ENCODE measurements at places on chromosomes 3 and 15.

DNA sequence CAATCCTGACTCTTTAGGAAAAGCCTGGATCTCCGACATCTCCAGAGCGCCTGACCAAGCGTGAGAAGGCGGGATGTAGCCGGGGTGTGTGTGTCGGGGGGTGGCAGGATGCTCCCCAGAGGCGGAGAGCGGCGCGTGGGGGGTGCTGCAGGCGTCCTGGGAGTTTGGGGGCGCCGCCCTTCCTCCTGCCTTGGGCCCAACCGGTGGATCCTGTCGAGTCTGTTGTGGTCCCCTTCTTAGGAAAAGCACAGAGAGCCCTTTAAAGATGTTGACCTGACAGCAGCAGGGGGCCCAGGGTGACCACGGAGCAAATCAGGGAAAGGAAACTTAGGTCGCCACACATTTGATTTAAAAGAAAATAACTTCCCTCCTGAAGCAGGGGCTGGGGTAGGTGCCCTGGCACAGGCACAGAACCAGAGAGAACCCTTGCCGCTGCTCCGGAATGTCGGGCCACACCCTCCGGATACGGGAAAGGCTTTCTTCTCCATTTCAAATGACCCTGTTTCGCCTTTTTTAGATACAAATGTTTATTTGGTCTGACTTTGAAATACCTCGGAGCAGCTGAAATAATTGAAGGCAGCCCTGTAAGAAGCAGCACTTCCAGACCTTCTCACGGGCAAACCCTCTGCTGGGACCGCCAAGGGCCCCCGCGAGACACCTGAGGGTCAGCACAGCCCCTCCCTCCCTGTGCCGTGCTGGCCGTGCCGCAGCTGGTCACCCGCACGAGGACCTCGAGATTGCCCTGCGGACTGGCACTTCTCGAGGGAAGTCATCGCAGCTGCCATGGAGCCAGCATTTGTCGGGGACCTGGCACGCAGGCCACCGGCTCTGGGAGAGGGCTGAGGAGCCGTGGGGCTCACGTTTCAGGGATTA, 102.9 kb upstream of the KLF13 start:
- no peak for DNase-seq

DNA sequence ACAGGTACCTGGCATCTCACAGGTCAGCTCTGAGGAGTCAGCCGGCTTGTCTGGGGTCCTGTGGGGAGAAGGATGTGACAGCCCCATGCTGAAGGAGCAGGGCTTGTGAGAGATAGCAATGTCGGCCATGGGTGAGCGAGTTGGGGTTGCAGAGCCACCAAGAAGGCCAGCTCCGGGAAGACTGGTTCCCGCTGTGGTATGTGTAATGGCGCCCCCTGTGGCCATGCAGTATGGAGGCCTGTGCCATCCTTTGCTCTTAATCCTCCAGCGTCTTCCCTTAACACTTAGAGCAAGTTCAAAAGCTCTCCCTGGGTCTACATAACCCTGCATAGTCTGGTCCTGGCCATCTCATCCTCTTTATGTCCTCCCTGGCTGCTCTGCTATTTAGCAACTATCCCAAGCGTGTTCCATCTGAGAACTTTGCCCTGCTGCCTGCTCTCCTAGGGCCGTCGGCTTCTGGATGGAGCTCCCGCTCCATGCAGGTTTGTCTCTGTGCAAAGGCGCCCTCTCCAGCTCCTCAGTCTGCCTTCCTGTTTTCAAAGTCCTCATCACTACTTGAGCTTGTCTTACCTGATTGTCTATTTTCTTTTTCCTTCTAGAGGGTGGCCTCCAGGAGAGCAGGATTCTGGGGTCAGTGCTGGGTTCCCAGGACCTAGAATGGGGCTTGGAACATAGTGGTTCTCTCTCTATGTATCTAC, 40.8 kb upstream of the IQCF6 start:
- DNase-seq, result no peak

GRCh38 chr15:43104426-43104825, 1.4 kb downstream of the UBR1 start:
- DNase-seq, result no peak

DNA sequence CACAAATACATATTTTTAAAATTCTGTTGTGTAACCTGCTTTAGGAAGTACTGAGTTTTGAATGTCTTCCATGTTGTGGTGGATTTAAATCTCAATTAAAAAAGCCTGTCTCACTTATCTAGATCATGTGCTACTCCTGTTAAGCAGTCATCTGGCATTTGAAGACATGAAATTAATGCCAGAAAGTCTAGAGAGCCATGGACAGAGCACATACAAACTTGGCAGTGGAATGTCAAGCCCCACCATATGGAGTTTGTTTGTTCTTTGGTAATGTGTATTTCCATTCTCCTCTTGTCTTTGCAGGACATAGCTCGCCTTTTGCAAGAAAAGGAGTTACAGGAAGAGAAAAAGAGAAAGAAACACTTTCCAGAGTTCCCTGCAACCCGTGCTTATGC, 39.3 kb upstream of the UTS2B start:
- DNase-seq, result no peak

GRCh38 chr3:9448643-9449042, 51.2 kb downstream of the SETD5 start:
- no peak for DNase-seq

GRCh38 chr15:23372284-23372683, 17.7 kb downstream of the GOLGA8S start:
- no peak for DNase-seq

- no peak for DNase-seq
These were observed 262.9 kb downstream of the ZMAT3 start for GRCh38 chr3:178808748-178809147.

- DNase-seq, result no peak
These were observed 61.7 kb downstream of the BOC start for GRCh38 chr3:113273011-113273410.

- DNase-seq, result no peak
These were observed 43.2 kb downstream of the LDHAL6B start for GRCh38 chr15:59249816-59250215.

GRCh38 chr3:37107846-37108245, 66.5 kb downstream of the LRRFIP2 start:
- DNase-seq, result no peak

DNA sequence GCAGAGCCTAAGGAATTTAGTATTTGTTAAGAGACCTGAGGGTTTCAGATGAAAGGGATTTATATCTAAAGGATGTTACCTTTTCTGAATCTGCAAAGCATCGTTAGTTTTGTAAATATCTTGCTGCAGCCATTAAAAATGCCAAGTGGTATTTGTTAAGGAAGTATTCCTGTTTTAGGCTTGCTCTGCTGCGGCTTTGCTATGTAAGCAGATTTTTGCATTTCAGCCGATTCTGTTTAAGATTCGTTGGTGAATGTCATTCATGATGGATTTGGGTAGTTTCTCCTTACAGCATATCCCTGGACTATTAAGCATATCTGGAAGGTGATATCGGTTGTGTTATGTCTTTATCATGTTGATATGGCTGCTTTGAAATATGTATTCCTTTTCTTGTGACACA, 1.0 kb downstream of the USP8 start:
- no peak for DNase-seq

- DNase-seq, result peak; percentile 77
These were observed 267.1 kb downstream of the RPLP1 start for GRCh38 chr15:69719527-69720240.

GRCh38 chr3:153666991-153667740, 454.0 kb upstream of the ARHGEF26 start:
- no peak for DNase-seq

GRCh38 chr3:48189321-48189720, 1.1 kb upstream of the CDC25A start:
- DNase-seq, result no peak

GRCh38 chr3:101466465-101467309, 46.3 kb downstream of the SENP7 start:
- DNase-seq, result no peak

DNA sequence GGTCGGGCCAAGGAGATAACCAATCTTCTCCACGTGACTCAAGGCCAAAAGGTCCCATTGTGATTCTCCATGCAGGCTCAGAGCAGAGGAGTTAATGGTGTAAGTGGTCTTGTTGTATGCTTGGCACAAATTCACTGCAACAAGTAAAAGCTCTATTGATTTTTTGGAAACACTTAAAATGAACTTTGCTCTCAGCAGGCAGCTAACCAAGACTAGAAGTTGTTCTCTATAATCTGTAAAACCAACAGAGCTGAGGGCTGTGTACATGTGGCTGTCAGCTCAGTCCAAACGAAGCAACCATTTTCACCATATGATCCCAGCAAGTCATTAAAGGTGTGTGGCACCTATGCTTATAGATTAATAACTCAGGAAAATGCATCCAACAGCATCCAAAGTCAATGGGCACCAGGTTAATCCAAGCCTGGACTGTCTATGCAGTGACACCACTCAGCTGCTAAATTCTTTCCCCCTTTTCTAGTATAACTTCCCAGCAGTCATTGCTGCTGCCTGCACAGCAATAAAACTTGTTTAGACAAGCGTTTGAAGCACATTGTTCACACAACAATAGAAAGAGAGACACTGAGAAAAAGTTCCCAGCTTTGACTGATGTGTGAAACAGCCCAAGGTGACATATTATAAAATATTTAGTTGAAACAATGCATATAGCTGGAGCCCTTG, 603.8 kb upstream of the ADAMTS9 start:
- DNase-seq, result no peak

- DNase-seq, result peak; percentile 40
These were observed 1.5 kb downstream of the IGF2BP2 start for GRCh38 chr3:185823078-185824044.

DNA sequence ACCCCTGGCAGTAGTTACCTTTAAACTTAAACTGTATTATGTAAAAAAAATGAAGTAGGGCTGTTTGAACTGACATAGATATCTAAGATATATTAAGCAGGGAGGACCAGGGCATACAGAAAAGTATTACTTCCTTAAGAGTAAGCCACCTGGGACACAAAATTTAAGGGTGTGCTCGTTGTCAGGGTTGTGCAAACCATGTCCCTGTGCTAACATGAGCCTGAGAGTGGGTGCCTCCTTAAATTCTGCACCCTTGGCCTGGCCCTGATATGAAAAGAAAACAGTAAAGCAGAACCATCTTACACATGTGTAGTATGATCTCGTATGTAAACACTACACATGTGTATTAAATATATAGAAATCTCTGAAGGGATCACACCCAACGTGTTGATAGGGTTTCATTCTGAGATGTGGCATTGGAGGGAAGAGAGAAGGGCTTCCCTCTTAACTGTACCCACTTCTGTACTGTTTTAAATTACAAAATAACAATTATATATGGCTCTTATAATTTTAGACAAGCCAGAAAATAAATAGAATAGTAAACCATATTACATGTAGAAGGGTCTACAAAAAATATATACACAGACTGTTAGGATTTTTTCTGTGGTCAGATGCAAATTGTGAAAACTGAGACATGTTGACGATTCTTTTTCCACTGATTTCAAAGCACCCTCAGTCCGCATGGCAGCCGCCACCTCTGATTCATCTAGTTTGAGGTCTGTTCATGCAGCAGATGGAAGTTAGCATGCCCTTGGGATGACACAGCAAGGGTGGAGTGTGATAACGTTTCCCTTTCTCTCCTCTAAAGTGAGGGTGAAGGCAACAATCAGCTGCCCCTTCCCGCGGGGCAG, 400.8 kb upstream of the PROK2 start:
- no peak for DNase-seq

DNA sequence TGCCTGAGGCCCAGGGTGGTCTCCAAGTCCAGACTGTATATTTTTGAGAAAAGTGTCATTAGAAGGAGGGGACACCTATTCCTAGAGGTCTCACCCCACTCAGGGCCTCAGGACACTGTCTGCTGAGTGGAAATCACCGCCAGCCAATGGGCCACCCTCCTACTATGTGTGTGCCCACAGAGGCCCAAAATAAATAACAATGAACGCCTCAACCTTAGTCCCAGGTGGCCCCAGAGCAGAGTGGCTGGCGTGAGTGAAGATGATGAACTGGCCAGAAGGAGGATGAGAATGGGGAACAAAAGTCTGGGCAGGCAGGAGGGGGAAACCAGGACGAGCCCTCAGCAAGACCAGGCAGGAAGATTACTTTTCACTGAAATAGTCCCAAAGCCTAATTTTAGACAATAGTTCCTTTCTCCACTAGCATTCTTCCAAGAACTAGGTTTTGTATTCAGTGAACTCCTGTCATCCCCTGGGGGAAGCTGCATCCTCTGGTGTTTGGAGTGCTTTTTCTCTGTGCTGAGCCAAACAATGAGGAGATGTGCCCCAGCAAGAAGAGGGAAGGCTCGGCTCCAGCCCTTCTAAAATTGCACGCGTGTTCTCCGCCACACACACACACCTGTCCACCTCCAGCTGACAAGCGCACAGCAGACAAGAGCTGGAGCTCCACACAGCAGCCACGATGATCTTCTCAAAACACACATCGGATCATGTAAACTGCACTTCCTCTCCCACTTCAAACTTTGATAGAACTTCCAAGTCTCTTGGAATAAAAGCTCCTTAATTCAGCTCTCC, 72.2 kb downstream of the ADCY5 start:
- DNase-seq, result no peak

- no peak for DNase-seq
These were observed 27.6 kb upstream of the NRROS start for GRCh38 chr3:196611761-196612483.

DNA sequence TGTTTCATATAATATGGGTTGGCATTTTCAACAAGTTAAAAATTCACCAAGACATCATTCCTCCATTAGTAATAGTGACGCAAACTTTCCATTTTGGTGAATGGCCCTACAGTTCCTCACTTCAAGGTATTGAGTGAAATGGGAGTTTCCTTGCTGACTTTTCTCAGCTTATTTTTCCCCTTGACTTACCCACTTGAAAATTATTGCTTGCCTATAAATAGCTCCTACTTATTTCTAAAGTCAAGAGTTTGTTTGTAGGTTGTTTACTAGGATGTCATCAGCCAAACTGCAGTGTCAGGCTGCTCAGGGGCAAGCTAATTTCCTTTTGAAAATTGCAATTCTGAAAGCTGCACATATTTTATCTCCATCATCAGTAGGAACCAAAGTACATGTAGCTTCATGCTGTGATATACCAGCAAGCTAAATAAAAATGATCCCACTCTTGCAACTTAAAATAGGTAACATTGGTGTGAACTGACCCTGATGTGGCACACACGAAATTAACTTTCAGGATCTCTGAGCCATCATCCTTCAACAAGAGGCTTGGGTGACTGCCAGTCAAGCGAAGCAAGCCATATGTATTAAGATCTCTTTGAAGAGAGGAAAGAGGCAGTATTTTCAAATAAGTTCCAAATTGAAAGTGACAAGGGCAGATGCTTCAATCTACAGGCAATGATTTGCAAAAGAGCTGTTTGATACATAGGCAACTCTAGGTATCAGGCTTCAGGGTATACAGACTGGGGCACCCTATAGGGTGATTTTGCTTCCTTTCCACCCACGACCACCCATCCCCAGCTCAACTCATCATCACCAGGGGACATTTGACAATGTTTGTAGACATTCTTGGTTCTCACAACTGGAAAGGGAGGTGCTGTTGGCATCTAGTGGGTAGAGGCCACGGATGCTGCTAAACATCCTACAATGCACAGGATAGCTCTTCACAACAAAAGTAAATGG, 66.8 kb upstream of the RASGRP1 start:
- DNase-seq, result no peak

GRCh38 chr15:50353251-50353974, 1.6 kb downstream of the GABPB1 start:
- no peak for DNase-seq

Data from stimulated activated naive CD8-positive, alpha-beta T cell treated with anti-CD3 and anti-CD28 coated beads, Interleukin-15, amount 100 ng/mL, for 72 hours (primary cell).